ENCODE measurements at places on chromosomes 11 and 22.

GRCh38 chr22:19730655-19731360 is 7.5 kb downstream of the GP1BB start:
- DNase-seq: peak; percentile 89

DNA sequence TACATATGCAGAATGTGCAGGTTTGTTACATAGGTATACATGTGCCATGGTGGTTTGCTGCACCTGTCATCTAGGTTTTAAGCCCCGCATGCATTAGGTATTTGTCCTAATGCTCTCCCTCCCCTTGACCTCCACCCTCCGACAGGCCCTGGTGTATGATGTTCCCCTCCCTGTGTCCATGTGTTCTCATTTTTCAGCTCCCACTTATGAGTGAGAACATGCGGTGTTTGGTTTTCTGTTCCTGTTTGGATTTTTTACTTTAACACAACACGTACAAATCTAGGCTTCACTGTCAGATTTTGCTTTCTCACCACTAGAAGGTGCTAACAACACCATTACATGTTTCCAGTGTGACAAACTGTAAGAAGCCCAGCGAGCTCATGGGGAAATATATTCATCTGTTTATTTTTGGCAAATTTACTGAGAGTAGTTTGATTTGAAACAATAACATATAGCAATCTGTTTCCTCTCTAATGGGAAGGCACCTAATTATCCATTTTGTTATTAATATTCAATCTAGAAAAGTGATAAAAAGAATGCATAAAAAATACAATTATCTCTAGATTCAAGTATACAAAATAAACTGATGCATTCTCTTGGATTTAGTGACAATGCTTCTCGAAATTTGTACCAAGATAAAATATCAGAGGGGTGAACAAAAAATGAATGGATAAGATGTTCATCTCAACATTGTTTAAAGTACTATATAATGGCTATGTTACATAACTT is 23.2 kb upstream of the BIRC3 start:
- DNase-seq: no peak

DNA sequence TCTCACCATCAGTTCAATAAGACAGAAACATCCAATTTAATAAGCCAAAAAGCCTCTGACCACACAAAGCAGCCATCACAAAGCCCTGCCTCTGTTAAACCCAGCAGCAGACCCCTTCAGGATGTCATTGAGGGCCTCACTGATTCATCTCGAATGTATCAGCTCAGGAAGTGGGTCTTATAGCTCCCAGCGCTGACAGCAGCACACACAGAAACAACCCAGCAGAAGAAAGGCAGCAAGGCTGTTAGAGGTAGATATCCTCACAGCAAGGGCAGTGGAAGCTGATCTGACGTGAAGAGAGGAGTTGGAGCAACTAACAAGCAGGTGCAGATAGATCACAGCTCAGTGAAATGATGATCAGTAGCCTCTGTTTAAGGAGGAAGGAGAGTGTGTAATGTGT is 86.2 kb upstream of the NCAM1 start:
- DNase-seq: no peak

GRCh38 chr11:92458486-92458885 is 233.9 kb downstream of the FAT3 start:
- no peak for DNase-seq

GRCh38 chr11:63805844-63806415 is 7.3 kb upstream of the SPINDOC start:
- DNase-seq: no peak

GRCh38 chr11:116093481-116094270 is 589.5 kb upstream of the CADM1 start:
- DNase-seq: peak; percentile 33

All from cerebellum (tissue), 4 donors.